T follicular helper cell (primary cell): ENCODE measurements at places on chromosomes 1 and 21.

GRCh38 chr1:154993572-154994268 is at the start of gene LENEP:
LENEP (plus strand) TSS chr1:154993586; CDS start chr1:154993608, 22 bp downstream.
- no peak for DNase-seq

DNA sequence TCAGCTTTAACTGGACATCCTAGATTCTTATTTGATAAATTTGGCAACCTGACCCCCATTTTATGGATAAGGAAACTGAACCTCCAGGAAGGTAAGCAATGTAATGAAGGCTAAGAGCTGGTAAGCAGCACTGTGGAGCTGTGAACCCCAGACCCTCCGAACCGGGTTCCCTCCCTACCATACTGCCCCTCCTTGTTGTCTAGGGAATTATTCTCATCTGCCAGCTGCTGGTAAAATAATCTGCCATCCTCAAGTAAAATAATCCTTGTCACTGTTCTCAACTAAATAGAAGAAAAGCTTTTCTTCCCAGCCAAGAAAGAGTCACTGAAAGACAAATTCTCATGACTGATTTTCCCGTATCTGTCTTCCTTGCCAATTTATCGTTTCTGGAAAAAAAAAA is 55.8 kb upstream of the PRDX6 start:
- no peak for DNase-seq

DNA sequence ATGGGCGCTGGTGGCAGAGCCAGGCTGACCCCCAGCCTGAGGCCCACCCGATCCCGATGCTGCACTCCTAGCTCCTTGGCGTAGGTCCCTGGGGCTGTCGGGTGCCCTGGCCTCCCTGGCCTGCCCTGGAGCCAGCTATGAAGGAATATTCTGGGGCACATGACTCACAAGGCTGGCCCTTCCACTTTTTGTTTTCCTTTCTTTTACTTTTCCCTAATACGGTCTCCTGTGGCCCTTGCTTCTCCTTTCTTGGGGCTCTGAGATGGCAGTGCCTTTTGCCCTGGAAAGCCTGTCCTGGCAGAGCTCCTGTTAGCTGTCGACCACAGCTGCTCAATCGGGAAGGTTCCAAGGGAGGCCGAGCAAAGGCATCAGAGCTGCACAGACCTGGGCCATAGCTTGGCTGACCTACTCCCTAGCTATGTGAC is 22.1 kb downstream of the ARHGEF10L start:
- DNase-seq = no peak

DNA sequence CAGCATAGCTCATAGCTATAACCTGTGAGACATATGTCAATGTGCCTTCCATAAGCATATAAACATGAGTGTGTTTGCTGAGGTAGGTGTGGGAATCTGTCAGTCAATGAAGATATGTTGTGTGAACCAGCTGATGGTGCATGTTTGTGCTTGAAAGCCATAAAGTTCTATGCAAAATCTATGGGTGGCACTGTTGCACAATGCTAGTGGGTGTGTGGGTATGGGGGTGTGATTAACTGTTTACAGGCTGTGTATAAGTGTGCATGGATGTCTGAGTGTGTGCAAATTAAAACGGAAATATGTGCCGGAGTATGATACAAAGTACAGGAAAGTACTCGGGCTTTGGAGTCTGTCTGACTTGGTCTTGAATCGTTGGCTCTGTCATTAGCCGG is 1.0 kb upstream of the ATP2B4 start:
- peak; percentile 62 for DNase-seq

GRCh38 chr1:229759037-229759435 is 133.0 kb downstream of the URB2 start:
- no peak for DNase-seq

GRCh38 chr1:168297019-168297730 is 16.5 kb downstream of the TBX19 start:
- DNase-seq = no peak

- no peak for DNase-seq
These were observed 1489.1 kb downstream of the BRINP3 start for GRCh38 chr1:188988589-188988988.

DNA sequence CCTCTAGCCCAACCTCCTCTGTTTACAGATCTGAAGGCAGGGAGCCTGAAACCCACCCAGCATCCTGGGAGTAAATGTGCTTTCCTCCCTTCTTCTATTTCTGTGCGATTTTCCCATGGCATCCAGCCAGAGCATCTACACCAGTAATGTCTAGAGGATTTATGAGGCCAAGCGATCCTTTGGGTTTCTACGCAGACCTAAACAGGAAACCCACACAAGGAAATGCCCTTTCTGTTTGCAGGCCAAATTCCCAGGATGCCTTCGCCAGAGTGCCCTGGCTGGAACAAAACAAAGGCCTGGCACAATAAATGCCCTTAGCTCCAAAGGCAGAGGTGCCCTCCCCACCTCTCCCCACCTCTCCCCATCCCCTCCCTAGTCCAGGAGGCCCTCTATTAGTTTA is 110.5 kb upstream of the CDC42BPA start:
- no peak for DNase-seq

GRCh38 chr1:93804412-93804811 is 74.6 kb downstream of the DNTTIP2 start:
- DNase-seq = no peak

GRCh38 chr1:207076181-207076955 is 12.3 kb upstream of the C4BPB start:
- no peak for DNase-seq

DNA sequence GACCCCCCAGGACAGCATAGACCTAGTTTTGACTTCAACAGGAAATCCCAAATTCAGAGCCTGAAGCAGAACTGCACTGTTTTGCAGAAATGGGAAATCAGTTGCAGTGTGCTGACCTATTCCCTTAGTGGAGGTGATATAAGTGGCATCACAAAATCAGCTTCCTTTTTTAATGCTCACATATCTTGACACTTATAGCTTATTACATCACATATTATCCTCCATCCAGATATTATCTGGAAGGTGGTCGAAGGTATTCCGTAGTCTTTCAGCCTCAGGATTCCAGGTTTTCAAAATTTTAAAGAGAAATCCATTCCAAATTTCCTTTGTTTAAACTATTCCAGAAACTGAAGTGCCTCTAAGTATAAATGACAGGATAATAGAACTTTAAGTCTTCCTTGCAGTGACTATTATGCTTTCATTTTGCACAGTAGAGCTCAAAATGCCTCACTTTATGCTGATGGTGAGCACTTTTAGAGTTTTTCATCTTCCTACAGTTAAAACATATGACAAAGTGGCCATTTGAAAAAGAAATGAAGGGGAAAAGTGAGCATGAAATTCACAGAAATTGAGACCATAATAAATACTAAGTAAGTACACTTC is 106.4 kb upstream of the DPYD start:
- no peak for DNase-seq

DNA sequence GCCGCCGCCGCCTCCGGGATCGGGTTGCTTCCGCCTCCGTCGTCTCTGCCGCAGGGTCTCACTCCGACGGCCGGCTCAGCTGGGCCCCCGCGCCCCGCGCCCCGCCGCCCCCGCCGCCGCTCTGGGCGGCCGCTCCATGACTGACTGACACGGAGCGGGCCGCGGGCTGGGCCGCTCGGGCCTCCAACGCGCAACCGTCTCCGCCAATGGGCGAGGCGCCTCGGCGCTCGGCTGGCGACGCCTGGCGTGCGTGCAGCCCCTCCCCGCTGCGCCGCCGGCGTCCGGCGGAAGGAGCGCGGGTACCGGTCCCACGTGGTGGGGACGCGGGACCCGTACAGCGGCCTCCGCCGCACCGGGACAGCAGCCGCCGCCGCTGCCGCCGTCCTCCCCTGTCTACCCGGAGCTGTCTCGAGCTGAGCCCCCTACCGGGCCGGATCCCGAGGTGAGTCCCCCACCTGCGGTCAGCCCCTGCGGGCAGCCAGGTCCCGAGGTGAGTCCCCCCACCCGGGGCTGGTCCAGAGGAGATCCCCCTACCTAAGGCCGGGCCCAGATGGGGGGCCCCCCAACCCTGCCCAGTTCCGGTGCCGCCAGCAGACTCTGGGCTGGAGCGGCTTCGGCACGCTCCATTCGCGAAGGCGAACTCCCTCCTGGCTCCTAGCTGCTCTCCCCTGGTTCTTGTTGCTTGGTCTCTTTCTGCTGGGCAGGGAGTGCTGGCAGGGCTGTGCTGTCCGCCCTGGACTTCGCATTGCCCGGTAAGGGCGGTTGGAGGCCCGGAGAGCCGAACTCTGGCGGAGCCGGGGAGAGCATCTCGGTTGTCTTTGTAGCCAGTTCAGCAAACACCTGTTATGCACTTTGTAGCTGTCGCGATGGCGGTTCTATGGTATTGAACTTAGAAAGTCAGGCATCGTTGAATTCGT is at the start of the genes TAF5L and URB2:
Gene TAF5L (minus strand): TSS at position 208 of the 917 bp plus-strand sequence. CDS start 11,640 bp downstream, outside the sequence.
Gene URB2 (plus strand): TSS at position 333 of the 917 bp plus-strand sequence. CDS start 1,387 bp downstream, outside the sequence.
- peak; percentile 74 for DNase-seq

- DNase-seq = no peak
These were observed 22.7 kb downstream of the KRTAP10-1 start for GRCh38 chr21:44517175-44517899.

- no peak for DNase-seq
These were observed 32.0 kb upstream of the EDARADD start for GRCh38 chr1:236361909-236362590.

DNA sequence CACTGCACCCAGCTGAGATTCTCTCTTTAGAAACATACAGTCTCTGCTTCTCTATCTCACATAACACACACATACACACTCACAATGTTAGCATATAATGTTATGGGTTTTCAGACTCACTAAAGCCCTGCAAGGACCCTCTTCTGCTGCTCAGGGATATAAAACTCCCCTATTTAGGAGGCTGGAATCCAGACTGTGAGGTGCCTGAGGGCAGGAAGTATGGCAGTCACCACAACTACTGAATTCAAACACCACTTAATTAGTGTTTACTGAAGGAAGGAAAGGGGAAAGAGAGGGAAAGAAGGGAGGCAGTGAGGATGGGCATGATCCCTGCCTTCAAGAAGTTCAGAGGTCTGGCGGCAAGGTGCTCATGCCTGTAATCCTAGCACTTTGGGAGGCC is 7.8 kb upstream of the CDK18 start:
- no peak for DNase-seq

- no peak for DNase-seq
These were observed 64.0 kb upstream of the RUNX1 start for GRCh38 chr21:35113064-35113463.

DNA sequence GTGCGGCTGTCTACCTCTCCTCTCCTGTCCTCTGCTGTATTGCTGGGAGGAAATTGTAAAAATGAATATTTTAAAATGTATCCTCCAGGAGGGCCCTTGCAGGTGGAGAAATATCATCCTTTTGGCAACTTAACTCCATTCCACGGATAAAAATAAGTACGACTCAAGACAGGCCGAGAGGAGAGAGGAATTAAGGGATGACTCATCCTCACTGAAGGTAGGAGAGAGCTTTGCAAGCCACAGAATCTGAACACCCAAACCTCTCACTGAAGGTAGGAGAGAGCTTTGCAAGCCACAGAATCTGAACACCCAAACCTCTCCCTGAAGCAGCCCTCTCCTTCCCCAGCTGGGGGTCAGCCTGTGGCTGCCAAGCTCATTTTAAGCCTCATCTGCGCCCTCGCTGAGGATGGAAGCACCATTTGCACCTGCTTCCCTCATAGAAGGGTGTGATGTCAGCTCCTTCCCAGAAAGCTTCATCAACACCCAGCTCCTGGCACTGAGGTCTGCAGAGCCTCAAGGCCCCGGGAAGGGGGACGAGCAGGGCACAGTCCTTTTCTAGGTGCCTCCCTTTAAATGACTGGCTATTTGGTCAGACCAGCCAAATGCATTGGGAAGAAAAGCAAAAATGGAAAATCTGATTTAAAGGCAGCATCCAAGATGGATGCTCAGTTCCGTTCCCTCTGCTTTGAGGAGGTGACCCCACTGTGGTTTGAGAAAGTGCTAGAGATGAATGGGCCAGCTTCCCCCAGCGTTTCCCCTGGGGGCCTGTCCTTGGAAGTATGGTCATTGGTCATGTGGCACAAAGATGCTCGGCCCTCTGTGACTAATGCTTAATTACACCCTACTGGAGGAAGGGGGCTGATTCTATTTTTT is 12.9 kb upstream of the SELENON start:
- no peak for DNase-seq

DNA sequence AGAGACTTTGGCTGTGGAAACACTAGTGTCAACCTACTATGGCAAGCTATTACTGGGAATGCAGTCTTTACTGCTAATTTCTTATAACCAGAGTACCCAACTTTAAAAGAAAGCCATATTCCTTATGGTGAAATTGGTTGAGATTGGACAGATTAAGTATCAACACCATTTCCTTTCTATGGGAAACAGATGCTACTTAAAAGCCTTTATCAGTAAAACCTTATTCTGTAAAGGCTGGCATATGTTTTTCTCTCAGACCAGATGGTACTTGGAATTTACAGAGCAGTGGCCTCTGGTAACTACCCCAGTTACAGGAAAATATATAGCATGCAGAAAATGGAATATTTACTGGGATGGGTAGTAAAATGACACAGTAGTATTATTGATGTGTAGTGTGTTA is 18.8 kb downstream of the IFI44 start:
- no peak for DNase-seq

- no peak for DNase-seq
These were observed 5.1 kb downstream of the SYDE2 start for GRCh38 chr1:85195703-85196102.

- no peak for DNase-seq
These were observed 114.7 kb downstream of the ATP5PO start for GRCh38 chr21:33800753-33801423.

- DNase-seq = no peak
These were observed 78.9 kb upstream of the CAMK1G start for GRCh38 chr1:209504571-209504970.

GRCh38 chr21:40562242-40563002 is 284.5 kb downstream of the DSCAM start:
- no peak for DNase-seq

GRCh38 chr1:17596186-17596585 is 56.7 kb downstream of the ARHGEF10L start:
- no peak for DNase-seq

- no peak for DNase-seq
These were observed 4.5 kb upstream of the ZNF644 start for GRCh38 chr1:91026320-91026719.

- no peak for DNase-seq
These were observed 490.8 kb upstream of the ADGRL4 start for GRCh38 chr1:79497193-79497773.

GRCh38 chr1:41537788-41538351 is 53.4 kb upstream of the EDN2 start:
- DNase-seq = no peak

DNA sequence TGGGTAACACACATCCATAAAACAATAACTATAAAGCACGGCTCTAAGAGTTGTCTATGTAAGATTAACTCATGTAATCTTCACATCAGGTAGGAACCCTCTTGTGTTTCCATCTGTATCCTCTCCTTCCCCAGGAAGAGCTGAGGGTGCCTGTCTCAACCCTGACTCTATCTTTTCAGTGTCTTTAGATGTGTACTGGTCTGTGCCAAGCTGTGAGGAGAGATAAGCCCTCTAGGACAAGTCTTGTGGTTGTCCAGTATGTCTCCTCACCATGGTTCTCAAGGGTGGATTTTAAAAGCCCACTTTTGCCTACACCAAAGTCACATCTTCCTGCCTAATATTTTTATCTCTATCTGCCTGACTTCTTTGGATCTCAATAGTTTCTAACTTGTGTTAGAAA is 300.1 kb downstream of the KCNT2 start:
- no peak for DNase-seq

- no peak for DNase-seq
These were observed 33.0 kb downstream of the CAMK1G start for GRCh38 chr1:209616366-209617046.

GRCh38 chr1:156851779-156852417 is 7.0 kb downstream of the INSRR start:
- no peak for DNase-seq

GRCh38 chr1:164443166-164443565 is 115.8 kb upstream of the PBX1 start:
- no peak for DNase-seq

- DNase-seq = no peak
These were observed 730 bp downstream of the CDC42SE1 start for GRCh38 chr1:151058692-151059091.
